ENCODE measurements at places on chromosomes 7 and 10. TPM values are rescaled to one million over a fixed set of nuclear protein-coding genes. Genes with fewer than 3 reads are reported as not detected.

Gene STEAP2
- 25.8 TPM for total RNA-seq

Gene PDE6C
- total RNA-seq: not detected

Gene TCTN3
- 27.2 TPM for total RNA-seq

Gene ITPRID1
- not detected for total RNA-seq

Gene ODAD2
- total RNA-seq: not detected

Gene UBE2D1
- total RNA-seq: 17.3 TPM

Gene HYAL4
- total RNA-seq: not detected

Gene ITIH5
- 0.24 TPM for total RNA-seq

Gene H2BK1
- not detected for total RNA-seq

Gene SNCG
- 6.4 TPM for total RNA-seq

Gene SORCS3
- total RNA-seq: not detected

Gene UCN3
- total RNA-seq: not detected

Gene LEP
- total RNA-seq: not detected

Gene HOXA7
- not detected for total RNA-seq

Gene FAM241B
- total RNA-seq: not detected

Gene FEZF1
- not detected for total RNA-seq

Gene CRYGN
- total RNA-seq: 0.10 TPM

Gene NOBOX
- total RNA-seq: not detected

Gene GPR85
- total RNA-seq: 0.39 TPM

Gene SH3PXD2A
- 26.0 TPM for total RNA-seq

Gene TLX1
- total RNA-seq: not detected

Gene DRGX
- total RNA-seq: not detected

Gene ABLIM1
- 9.0 TPM for total RNA-seq

Gene PTF1A
- total RNA-seq: not detected

Gene LRRD1
- not detected for total RNA-seq

Gene SLIT1
- not detected for total RNA-seq

Gene BAIAP2L1
- total RNA-seq: 4.4 TPM

Gene PNLIP
- not detected for total RNA-seq

Gene ADAM8
- 1.2 TPM for total RNA-seq

Gene DENND11
- 4.0 TPM for total RNA-seq

Gene VGF
- total RNA-seq: not detected

Gene ANKRD1
- total RNA-seq: 1.6 TPM

Gene SLC12A9
- 12.7 TPM for total RNA-seq

Gene CYP3A7
- not detected for total RNA-seq

Gene HTR5A
- not detected for total RNA-seq

Gene ANXA8L1
- total RNA-seq: not detected

Gene NPY4R2
- not detected for total RNA-seq

Gene GPRIN2
- total RNA-seq: not detected

Gene ICA1
- total RNA-seq: not detected

Gene CDCA7L
- 8.4 TPM for total RNA-seq

Gene CTAGE8
- total RNA-seq: 0.10 TPM

Gene CFAP43
- total RNA-seq: 0.15 TPM

Gene CTNNA3
- not detected for total RNA-seq

Gene UBE3C
- 37.3 TPM for total RNA-seq

Gene MKRN1
- 58.3 TPM for total RNA-seq

Gene CCDC3
- total RNA-seq: 0.81 TPM

Gene STEAP4
- 40.5 TPM for total RNA-seq

Gene MOSPD3
- total RNA-seq: 17.6 TPM

Gene PLAU
- 34.6 TPM for total RNA-seq

Gene NANOS1
- total RNA-seq: 1.7 TPM

Gene IL6
- 5.2 TPM for total RNA-seq

Gene GLI3
- total RNA-seq: 12.9 TPM

Gene PTPN20
- total RNA-seq: 4.5 TPM

Gene TMEM229A
- 7.6 TPM for total RNA-seq

Gene WDR86
- total RNA-seq: 2.4 TPM

Gene KCNIP2
- 0.94 TPM for total RNA-seq

Gene SPAG6
- not detected for total RNA-seq
